Sciatic nerve (tissue), 2 donors: ENCODE measurements at places on chromosomes 1 and 21.

DNA sequence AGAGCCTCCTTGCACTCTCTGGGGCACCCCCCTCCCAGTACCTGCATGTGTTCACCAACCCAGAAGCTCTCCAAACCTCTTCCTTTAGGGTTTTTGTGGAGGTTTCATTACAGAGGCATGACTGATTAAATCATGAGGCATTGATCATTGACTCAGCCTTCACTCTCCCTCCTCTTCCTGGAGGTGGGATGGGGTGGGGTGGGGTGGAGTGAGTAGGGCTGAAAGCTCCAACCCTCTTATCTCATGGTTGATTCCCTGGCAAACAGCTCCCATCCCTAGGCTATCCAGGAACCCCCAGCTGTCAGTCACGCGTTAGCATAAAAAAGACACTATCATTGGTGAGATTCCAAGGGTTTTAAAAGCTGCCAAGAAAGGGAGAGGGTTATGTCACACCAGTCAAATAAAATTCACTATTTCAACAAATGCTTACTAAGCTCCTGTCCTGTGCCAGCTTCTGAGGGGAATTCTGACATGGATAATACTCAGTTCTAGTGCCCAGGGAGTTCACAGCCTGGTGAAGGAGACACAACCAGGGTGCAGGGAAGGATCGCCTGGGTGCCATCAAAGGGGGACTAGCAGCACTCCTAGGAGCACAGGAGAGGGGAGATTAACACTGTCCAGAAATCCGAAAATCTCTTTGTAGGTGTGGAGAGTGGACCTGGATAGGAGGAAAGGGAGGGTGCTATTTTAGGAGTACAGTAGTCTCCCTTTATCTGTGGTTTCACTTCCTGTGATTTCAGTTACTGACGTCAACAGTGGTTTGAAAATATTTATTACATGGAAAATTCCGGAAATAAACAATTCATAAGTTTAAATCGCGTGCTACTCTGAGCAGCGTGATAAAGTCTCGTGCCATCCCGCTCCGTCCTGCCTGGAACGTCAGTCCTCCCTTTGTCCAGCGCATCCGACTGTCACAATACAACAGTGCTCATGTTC, 6.8 kb upstream of the IL24 start:
- DNase-seq = no peak

GRCh38 chr1:210376836-210377372, 48.2 kb downstream of the HHAT start:
- DNase-seq = no peak

DNA sequence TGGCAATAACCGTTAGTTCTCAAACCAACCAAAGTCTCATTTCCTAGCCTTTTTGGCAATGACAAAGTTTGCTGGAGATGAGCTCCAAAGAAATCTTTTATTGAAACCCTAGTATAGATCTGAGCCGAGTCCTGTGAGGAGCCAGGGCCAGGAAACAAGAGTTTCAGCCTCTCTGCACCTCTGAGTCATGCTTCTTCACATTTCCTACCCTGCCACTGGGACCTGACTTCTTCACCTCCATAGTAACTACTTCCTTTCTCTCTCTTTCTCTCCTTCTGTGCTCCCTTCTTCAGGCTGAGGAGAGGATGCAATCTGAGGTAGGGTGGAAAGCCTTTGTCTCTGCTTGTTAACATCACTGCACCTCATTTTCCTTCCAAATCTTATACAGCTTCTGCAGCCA, 38.7 kb upstream of the IPO9 start:
- no peak for DNase-seq

GRCh38 chr21:43368685-43369084, 58.2 kb downstream of the SIK1 start:
- DNase-seq = no peak

- DNase-seq = no peak
These were observed 17.2 kb downstream of the PODN start for GRCh38 chr1:53079251-53079650.

DNA sequence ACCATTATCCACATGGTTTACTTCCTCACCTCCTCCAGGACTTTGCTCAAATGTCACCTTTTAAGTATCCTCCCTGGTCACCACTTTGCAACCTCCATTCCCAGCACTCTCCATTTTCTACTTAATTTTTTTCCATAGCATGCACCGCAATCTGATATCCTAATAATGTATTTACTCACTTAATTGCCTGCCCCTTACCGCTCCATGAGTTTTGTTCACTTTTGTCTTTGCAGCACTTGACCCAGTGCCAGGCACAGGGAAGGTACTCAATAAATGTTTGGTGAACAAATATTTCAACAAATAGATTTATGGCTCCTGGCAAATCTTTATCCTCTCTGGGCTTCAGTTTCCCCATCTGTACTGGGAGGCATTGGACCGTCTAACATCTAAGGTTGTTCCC, 53.6 kb downstream of the UBE2T start:
- no peak for DNase-seq

DNA sequence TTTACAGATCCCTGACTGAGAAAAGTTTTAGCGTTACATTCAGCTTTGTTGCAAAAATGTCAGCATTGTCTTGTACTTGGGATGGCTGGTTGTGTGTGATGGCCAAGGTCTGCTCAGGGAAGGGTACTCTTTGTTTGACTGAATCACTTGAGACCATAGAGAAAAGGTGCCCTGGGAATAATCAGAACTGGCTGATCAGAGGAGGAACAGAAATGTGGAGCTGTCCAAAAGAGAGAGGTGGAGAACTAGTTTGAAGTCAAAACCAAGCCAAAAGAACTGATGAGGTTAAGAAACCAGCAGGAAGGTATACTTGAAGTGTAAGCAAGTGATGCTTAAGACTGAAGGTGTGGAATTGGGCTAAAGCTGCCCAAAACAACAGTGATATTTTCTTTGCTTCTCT, 107.6 kb upstream of the LYPLAL1 start:
- DNase-seq = no peak

DNA sequence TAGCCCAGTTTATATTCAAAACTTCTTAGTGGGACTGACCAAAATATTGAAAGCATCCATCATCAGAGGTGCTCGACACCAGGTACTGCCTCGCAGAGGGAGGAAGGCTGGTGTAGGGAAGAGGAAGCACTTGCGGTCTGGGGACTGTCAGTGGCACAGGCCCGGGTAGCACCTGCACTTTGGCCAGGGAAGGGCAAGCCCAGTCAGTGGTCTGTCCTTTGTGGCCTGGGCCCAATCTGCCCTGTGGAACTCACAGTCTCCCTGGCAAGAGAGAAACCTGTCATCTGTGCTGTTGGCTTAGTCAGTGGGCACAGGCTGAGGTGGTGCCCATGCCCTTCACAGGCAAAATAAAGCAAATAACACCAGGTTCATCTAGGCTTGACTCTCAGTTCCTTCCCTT, 77.4 kb downstream of the SYT6 start:
- DNase-seq = no peak

- DNase-seq = no peak
These were observed 79.3 kb upstream of the LYST start for GRCh38 chr1:235945775-235946570.

GRCh38 chr1:205301205-205301821, 20.2 kb downstream of the NUAK2 start:
- DNase-seq = peak; percentile 75

GRCh38 chr1:160657250-160657781, 10.5 kb upstream of the SLAMF1 start:
- DNase-seq = no peak

DNA sequence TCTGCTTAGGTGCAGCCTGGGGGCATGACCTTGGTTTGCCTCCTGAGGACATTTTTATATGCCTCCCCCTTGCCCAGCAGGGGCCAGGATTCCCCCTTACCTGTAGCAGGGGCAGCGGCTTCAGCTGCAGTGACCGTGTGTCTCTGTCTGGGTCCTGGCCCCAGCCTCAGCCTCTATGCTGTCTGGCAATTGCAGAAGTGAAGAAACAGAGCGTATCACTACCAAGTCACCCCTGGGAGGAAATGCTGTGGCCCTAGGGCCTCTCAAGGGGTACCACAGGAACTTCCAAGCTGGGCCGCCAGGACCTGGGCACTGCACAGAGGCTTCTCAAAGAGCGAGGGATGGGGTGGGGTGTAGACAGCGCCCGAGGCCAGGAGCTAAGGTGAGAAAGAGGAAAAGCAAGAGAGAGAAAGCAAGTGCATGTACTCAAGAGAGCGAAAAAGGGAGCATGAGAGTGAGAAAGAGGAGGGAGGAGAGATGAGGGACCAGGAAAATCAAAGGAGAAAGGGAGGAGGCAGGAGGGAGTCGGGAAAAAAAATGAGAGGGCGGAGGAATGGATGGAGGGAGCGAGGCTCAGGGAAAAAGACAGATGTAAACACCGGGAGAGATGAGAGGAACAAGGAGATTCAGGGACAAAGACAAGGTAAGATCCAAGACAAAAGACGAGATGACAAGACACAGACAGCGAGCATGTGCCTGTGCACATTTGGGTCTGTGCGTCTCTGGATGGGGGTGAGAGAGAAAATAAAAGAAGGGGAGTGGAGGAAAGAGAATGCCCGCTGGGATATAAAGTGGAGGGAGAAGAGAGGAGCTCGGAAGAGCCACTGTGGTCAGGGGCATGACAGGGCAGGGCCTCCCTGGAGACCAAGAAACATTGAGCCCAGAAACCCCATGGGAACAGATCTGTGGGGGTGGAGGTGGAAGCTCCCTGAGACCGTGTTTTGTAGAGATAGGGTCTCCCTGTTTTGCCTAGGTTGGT, at the start of gene PTAFR:
Gene PTAFR, minus strand, starts transcription at position 199 of the 979 bp plus-strand sequence. CDS start 25,669 bp downstream, outside the sequence.
- DNase-seq = no peak

- no peak for DNase-seq
These were observed 18.1 kb upstream of the USP24 start for GRCh38 chr1:55233145-55233777.

- DNase-seq = no peak
These were observed 61.3 kb upstream of the C1orf53 start for GRCh38 chr1:197841158-197841557.

GRCh38 chr1:89973471-89974127, 21.3 kb upstream of the ZNF326 start:
- DNase-seq = no peak

- DNase-seq = no peak
These were observed 20.4 kb upstream of the LAMC1 start for GRCh38 chr1:183002797-183003196.

DNA sequence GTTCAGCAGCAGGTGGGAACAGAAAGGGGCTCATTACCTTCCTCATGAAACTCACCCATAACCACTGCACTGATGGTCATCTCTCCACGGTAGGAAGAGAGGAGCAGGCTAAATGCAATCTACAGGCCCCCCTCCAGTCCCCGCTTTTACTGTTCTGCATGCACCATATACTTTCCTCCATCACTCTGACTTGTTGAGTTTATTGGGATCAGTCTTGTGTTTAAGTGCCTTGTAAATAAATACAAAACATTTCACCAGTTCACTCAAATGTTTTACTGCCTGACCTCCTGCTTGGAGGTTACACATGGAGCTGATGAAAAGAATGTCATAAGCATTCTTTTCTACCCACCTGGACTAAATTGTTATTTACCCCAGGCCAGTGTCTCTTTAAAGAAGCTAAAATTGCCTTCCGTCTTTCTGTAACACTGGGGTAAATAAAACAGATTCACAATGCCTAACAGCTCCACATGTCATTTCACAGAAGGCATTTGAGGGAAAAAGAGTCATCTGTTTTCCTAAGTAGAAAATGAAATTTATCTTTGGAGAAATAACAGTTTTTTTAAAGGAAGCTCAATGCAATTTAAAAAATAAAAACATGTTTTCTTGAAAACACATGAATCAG, 30.7 kb downstream of the PTPN14 start:
- no peak for DNase-seq

DNA sequence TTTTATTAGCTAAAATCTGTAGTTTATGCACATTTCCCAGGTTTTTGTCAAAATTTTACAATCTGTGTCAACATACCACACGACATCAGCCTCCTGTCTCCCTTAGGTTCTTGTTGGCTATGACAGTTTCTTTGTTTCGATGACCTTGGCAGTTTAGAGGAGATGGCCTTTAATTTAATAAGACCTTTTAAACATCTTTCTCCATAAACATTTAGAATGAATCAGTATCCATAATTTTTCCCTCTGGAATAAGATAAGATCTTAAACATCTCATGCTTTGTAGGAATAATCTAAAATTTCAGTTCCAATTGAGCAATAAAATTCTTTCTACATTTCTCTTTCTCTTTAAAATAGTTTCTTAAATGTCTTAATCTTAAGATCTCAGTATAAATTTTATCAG, 28.7 kb upstream of the DYRK1A start:
- no peak for DNase-seq

GRCh38 chr1:247548092-247548491, 842 bp upstream of the GCSAML start:
- DNase-seq = no peak

- no peak for DNase-seq
These were observed 286.9 kb downstream of the KIF26B start for GRCh38 chr1:245441689-245442088.

GRCh38 chr21:15495965-15496364, 233.8 kb upstream of the USP25 start:
- DNase-seq = no peak

DNA sequence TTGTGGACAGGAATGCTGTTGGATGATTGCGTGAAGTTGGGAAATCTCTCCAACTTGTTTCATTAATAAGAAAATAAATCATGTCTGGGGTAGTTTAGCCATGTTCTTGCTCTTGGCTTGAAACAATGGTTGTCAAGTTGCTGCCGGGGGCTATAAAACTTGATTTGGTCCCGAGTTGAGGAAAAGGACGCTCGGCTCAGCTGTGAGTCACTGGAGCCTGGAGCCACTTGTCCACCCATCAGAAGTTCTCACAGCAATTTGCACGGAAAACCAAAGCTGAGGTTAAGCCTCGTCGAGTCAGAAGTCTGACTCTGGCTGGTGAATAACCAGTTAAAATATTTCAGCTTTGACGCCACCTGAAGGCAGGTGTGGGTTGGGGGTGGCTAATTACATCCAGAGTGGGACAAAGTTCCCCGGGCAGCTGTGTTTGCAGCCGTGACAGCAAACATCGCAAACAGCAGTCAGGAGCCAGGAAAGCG, 19.7 kb upstream of the RIPK4 start:
- DNase-seq = no peak

DNA sequence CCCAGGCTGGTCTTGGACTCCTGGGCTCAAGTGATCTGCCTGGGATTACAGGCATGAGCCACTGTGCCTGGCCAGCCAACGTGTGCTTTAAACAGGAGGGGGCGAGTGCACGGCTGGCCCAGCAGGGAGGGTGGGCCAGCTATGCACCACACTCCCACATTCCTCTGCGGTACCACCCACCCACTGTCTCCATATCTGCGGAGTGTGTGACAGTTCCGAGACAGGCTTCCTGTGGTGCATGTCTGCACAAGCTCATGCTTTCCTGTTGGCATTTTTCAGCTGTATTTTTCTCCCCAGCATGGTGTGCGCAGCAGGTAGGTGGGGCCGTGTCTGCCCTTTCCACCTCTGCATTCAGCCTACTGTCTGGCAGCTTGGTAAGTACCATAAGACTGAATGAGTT, 183.3 kb downstream of the AJAP1 start:
- DNase-seq = no peak

- no peak for DNase-seq
These were observed 3.2 kb upstream of the PROX1 start for GRCh38 chr1:213984387-213985208.
